ENCODE measurements at places on chromosomes 5 and 9.
A peak's percentile ranks its signal among the peaks of the same experiment; 100 is the strongest.

GRCh38 chr5:169736653-169737052, 99.6 kb downstream of the DOCK2 start:
- no peak for DNase-seq

GRCh38 chr5:55671975-55672374, 40.1 kb downstream of the SLC38A9 start:
- no peak for DNase-seq

DNA sequence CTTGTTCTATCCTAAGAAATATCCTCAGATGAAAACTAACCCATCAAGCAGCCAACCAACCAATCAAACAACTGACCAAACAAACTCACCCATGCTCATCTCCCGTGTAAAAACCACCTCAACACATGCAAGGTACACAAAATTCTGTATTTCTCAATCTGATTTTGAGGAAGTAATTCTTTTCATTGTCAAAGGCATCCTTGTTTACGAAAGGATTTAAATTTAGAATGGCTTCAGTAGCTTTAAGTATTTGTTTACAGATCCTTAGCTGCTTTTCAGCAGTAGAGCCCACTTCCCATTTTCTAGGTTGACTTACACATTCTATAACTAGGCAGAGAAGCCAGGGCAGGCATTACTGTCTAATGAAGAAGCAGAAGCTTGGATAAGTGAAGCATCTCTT, 78.6 kb downstream of the NTRK2 start:
- no peak for DNase-seq

GRCh38 chr5:128466980-128467379, 71.1 kb downstream of the FBN2 start:
- DNase-seq = no peak

DNA sequence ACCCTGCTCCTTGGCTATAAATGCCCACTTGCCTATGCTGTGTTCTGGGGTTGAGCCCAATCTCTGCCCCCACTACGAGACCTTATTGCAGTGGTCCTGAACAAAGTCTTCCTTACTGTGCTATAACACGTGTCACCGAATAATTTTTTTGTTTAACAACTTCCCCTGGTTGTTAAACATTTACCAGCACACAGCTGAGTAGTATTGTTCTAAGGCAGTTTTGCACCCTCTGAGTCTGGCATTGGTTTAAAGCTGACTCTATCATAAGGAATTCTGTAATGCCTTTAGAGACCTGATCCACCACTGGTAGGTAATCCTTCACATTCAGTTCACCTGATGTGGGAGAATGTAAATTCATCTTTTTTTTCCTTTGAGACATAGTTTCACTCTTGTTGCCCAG, 25.6 kb upstream of the ANKRD31 start:
- DNase-seq = no peak

DNA sequence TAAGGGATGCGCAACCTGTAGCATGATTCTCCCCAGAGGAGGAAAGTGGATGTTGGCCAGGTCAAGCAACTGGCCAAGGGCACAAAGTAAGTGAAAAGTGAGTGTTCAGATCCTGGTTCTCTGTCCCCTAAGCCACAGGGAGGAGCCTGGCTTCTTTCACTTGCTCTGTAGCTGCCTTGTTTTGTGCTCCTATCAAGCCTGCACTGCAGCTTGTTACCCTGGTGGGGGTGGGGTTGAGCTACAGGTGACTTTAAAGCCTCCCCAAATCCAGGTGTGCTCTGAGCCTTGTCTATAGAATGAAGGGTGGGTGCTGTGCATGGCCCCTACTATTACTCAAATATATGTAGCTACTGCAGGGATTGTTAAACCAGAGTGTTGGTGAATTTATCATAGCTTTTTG, 32.9 kb downstream of the RALGPS1 start:
- DNase-seq = no peak

- DNase-seq = no peak
Measured at GRCh38 chr9:38318759-38319495, 73.6 kb upstream of the ALDH1B1 start.

DNA sequence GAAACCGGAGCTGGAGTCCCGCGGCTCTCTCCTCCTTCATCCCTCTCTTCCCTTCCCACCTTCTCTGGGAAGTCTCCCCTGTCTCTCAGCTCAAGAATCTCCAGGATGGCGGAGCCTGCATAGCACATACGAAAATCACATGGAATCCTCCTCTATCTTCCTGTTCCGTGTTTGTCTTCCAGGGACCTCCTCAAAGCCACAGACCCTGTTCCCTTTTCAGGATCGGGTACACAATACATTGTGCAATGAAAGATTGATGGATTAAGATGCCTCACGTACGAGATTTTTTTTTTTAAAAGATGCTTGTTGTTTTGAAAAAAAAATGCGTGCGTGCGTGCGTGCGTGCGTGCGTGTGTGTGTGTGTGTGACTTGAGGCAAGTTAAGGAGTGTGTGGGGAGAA, 46.6 kb upstream of the OLFM1 start:
- no peak for DNase-seq

DNA sequence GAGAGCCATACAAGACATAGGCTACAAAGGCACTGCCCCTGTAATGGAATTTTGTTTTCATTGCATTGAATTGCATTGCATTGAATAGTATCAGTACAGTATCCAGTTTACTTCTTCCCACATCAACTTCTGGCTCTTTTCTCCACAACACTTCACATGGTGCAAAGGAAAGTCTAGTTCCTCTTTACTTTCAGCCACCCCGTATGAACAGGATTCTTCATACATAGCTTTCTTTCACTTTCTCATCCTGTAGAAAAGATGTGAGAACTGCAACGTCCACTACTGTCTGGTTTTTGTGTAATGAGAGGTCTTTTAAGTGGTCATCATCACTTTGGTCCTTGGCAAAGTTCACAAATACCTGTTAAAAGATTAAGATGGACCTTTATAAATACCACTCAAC, 20.2 kb downstream of the NIPSNAP3B start:
- no peak for DNase-seq

GRCh38 chr9:122463828-122464632, 13.7 kb downstream of the OR1J1 start:
- DNase-seq = no peak

GRCh38 chr9:122389799-122390481, 19.1 kb downstream of the PTGS1 start:
- no peak for DNase-seq

DNA sequence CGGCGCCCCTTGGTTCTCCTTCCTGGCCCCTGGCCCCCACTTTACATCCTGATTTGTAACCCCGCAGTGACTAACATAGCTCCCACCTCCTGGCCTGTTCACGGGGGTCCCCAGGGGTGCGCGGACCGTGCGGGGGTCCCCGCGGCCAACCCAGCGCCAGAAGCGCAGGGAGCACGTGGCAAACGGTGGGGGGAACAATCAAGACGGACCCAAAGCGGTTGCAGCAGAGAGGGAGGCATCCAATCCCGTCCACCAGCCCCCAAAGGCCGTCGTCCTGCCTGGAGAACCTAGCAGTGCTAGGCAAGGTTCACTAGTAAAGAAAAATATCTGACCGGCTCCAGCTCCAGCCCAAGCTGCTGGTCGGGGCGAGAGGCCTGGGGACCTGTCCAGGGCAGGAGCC, 201.5 kb downstream of the AUH start:
- no peak for DNase-seq

- DNase-seq = no peak
Measured at GRCh38 chr5:124232515-124232914, 513.9 kb downstream of the ZNF608 start.

DNA sequence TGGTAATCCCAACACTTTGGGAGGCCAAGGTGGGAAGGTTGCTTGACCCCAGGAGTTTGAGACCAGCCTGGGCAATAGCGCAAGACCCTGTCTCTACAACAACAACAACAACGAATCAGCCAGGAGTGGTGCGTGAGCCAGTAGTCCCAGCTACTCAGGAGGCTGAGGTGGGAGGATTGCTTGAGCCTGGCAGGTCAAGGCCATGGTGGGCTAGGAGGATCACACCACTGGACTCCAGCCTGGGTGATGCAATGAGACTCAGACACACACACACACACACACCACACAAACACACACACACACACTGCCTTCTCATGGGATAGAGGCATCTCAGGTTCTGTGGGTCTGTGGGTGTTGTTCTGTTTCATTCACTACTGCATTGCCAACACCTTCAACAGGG, 115.0 kb downstream of the DCP2 start:
- no peak for DNase-seq

DNA sequence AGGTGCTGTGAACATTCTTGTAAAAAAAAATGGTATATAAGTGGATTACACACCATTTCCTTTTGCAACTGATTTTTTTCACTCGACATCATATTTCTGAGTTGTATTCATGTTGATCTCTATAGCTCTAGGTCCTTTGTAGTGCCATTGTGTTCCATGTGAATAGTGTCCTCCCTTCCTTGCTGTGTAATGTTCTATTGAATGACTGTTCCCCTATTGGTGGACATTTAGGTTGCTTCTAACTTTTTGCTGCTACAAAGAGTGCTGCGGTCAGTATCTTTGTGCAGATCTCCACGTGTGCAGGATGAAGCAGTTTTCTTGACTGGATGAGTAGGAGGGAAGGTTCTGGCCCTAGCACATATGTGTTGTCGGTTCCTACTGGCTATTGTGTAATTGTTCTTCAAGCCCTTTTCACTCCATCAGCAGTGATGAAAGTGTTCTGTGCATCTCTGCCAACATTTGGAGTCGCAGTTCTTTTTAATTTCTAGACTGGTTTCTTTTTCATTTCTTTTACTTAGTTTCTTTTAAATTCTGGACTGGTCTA, 20.2 kb downstream of the DAB2IP start:
- DNase-seq = no peak

GRCh38 chr5:53249529-53250200, 140.1 kb upstream of the MOCS2 start:
- DNase-seq = peak; percentile 69

DNA sequence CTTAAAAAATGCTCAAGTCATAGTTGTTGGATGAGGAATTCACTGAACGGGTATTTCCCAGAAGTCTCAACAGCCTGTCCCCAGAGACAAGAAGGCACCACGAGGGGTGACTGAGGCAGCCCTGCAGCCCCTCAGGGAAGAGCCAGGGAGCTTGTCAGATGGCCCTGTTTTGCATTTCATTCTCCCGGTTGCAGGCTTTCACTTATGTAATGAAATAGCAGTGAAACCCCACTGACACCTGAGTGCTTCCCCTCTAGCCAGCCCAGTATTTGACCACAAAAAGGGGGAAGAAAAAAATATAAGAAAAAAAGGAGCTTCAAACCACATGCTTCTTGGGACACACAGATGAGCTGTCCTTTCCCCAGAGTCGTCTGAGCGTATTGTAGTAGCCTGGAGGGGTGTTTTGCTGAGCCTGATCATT, 75.3 kb upstream of the IL12B start:
- no peak for DNase-seq

DNA sequence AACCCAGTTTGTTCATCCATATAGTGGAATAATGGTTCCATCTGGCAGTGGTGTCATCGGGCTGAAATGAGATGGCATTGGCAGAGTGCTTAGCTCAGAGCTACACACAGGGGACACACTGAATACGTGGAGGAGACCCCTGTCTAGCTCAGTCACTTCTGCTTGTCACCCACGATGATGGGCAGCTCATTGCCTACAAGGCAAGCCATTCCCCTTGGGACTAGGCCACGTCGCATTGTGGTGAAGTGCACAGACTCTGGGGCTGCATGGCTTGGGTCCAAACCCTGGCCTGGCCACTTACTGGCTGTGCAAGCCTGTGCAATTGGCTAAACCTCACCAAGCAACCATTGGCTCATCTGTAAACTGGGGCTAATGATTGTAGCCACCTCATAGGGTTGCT, 3.2 kb upstream of the FBP1 start:
- no peak for DNase-seq

DNA sequence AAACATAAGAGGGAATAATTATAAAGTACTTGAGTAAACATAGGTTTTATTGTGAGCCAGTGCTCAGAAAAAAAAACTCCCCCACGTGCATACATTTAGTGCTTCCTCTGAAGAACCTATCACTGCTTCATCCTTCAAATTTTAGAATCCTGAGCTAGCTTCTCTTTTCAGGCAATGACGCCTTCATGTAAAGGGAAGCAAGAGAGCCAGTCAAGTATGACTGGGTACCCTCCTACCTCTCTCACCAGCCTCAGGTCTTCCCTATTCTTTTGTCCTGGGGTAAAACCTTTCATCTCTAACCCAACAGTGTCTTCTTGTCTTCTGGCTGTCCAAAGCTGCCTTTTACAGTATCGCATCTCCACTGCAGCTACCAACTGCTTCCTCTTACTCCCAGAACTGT, 32.0 kb downstream of the PLPP1 start:
- DNase-seq = no peak

- DNase-seq = no peak
Measured at GRCh38 chr9:99826579-99826978, 4.9 kb downstream of the NR4A3 start.

- DNase-seq = no peak
Measured at GRCh38 chr5:58714046-58714445, 131.2 kb downstream of the RAB3C start.

DNA sequence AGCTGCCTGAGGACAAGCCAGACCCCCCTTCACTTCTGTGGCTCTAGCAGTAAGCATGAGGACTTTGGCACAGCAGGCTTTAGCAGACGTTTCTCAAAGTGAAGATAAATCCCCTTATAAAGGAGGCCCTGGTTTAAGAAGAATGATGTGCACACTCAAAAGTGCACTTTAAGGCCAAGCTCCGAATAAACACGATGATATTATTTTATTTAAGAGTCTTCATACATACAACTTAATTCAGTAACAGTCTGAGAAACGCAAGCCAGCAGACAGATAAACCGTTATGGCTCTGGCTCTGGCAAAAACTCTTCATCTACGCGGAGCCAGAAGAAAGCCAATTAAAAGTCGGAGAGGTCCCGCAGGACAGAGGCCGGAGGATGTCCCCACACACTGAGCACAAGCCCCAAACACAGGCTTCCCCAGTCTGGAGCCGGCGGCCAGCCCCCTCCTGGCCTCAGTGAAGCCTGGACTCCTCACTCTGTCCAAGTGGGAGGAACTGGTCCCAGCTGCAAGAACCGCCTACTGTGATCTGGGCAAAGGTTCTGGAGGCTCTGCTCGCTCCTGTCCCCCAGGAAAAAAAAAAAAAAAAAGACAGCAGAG, 44.6 kb downstream of the ADAMTS2 start:
- no peak for DNase-seq

DNA sequence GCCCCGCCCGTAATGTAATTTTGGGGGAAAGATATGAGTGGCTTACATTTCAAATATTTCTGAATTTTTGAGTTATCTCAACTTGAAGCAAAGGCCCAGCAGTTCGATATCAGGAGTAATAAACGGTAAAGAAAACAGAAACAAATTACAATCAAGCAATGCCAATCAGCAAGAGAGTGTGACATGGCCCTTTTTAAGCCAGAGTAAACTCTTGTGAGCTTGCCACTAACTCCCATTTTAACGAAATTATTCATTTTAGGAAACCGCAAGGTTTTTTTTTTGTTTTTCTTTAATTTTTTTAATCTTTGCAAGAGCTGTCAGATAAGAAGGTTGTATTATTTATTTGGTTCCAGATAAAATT, 17.6 kb upstream of the CDK7 start:
- DNase-seq = no peak

GRCh38 chr5:180555168-180555921, 36.0 kb downstream of the SCGB3A1 start:
- no peak for DNase-seq
